ENCODE measurements at places on chromosomes 6 and 20. TPM values are rescaled to one million over a fixed set of nuclear protein-coding genes. Genes with fewer than 3 reads are reported as not detected.

Gene TIAM2
- 25.3 TPM for total RNA-seq

Gene LPA
- total RNA-seq = not detected

DNA sequence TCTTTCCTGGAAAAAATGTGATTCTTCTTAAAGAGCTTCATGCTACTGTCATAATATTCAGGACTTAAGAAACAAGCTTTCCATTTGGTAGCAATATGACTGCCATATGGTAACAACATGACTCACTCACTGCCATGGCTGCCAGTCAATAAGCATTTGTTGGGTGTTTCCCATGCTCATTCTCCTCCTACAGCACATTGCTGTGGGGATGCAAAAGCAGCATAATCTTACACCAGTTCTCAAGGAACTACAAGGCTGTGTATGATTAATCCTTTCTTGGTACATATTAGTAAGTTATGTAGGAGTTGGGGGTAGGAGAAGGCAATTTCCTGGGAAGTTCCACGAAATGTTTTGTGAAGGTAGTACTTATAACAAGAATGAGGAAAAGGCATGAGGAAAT is 76.7 kb downstream of the CEP162 start:
- H3K27ac ChIP-seq = no peak overlapping the region
- no peaks in the 10 kb centered on the region for H3K27me3 ChIP-seq
- H3K36me3 ChIP-seq = no peaks in the 10 kb centered on the region
- no peak for DNase-seq

DNA sequence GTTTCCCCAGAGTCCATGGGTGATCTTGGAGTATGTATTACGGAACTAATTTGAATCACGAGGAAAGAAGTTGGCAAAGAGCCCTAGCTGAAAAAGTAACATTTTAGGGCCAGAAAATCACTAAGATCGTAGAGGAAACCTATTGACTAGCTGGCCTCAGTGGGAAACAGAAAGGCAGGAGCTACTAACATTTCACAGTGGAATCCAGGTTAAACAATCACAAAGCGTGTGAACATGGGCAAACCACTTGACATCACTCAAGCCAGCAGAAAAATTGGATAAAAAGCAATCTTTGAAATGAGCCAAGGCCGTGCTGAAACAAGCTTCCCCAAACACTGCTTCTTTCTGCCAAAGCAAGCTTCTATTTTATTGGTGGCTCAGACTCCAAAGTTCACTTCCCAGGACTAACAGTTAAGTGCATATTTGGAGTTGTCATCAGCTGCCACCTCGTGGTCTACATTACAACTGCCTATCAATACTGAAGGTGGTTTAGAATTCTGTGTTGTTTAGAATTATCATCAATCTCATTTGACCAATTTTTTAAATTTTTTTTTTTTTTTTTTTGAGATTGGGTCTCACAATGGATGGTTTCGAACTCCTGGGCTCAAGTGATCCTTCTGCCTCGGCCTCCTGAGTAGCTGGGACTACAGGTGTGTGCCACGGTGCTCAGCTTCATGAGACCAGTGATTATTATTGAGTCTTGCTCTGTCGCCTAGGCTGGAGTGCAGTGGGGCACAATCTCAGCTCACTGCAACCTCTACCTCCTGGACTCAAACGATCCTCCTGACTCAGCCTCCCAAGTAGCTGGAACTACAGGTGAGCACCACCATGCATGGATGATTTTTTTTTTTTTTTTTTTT is 10.6 kb downstream of the RPS10 start:
- peak overlapping the region; percentile 47 for H3K27ac ChIP-seq
- H3K4me1 ChIP-seq = peaks cover 4% of the 10 kb centered on the region
- no peaks in the 10 kb centered on the region for H3K27me3 ChIP-seq
- peak; percentile 85 for DNase-seq
- peaks cover 44% of the 10 kb centered on the region for H3K36me3 ChIP-seq

GRCh38 chr20:35967979-35968640 is at the start of gene CNBD2:
Gene CNBD2 (plus strand): TSS chr20:35968590. CDS start chr20:35968763, 173 bp downstream.
- H3K36me3 ChIP-seq = no peaks in the 10 kb centered on the region
- H3K27me3 ChIP-seq = no peaks in the 10 kb centered on the region
- no peaks in the 10 kb centered on the region for H3K4me1 ChIP-seq
- no peak for DNase-seq
- H3K27ac ChIP-seq = no peak within 1 kb of the TSS

GRCh38 chr6:44061375-44062104 is 65.7 kb downstream of the MRPL14 start:
- H3K4me1 ChIP-seq = peaks cover 78% of the 10 kb centered on the region
- DNase-seq = peak; percentile 82
- H3K4me3 ChIP-seq = no peak overlapping the region
- H3K36me3 ChIP-seq = no peaks in the 10 kb centered on the region

DNA sequence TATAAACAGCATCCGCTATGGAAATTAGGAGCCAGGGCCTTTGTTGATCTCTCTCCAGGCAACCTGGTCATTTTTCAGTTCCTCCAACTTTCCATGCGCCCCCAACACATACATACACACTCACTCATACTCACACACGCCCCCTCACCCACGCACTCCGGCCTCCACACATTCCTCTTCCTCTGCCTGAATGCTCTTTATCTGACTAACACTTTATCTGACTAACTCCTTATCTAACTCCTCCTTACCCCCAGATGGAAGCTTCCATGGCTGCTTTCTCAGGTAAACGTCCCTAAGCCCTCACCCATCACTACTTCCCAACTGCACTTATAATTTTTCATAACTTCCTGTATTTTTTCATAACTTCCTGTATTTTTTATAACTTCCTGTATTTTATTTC is 17.4 kb downstream of the CASS4 start:
- H3K4me1 ChIP-seq = peaks cover 29% of the 10 kb centered on the region
- peak overlapping the region; percentile 81 for H3K27ac ChIP-seq
- no peak overlapping the region for H3K4me3 ChIP-seq
- DNase-seq = no peak
- no peaks in the 10 kb centered on the region for H3K36me3 ChIP-seq
- H3K27me3 ChIP-seq = no peaks in the 10 kb centered on the region

GRCh38 chr20:35517125-35517524 is 12.3 kb downstream of the C20orf173 start:
- no peak for DNase-seq
- H3K4me3 ChIP-seq = no peak overlapping the region
- peaks cover 13% of the 10 kb centered on the region for H3K4me1 ChIP-seq
- H3K36me3 ChIP-seq = peaks cover 18% of the 10 kb centered on the region

DNA sequence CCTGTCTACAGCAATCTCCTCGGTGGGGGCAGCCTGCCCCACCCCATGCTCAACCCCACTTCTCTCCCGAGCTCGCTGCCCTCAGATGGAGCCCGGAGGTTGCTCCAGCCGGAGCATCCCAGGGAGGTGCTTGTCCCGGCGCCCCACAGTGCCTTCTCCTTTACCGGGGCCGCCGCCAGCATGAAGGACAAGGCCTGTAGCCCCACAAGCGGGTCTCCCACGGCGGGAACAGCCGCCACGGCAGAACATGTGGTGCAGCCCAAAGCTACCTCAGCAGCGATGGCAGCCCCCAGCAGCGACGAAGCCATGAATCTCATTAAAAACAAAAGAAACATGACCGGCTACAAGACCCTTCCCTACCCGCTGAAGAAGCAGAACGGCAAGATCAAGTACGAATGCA is 19.4 kb downstream of the PRDM1 start:
- no peak for DNase-seq
- no peaks in the 10 kb centered on the region for H3K27me3 ChIP-seq
- no peak overlapping the region for H3K4me3 ChIP-seq
- H3K27ac ChIP-seq = no peak overlapping the region
- peaks cover 31% of the 10 kb centered on the region for H3K36me3 ChIP-seq

All from osteoblast (primary cell).